Dorsolateral prefrontal cortex (tissue), 122 donors: ENCODE measurements at places on chromosomes 5 and 9.

- peak; percentile 46 for DNase-seq
These were observed 112.6 kb downstream of the TMC1 start for GRCh38 chr9:72633966-72634365.

- DNase-seq, result no peak
These were observed 580.5 kb downstream of the TLE1 start for GRCh38 chr9:81108821-81109220.

DNA sequence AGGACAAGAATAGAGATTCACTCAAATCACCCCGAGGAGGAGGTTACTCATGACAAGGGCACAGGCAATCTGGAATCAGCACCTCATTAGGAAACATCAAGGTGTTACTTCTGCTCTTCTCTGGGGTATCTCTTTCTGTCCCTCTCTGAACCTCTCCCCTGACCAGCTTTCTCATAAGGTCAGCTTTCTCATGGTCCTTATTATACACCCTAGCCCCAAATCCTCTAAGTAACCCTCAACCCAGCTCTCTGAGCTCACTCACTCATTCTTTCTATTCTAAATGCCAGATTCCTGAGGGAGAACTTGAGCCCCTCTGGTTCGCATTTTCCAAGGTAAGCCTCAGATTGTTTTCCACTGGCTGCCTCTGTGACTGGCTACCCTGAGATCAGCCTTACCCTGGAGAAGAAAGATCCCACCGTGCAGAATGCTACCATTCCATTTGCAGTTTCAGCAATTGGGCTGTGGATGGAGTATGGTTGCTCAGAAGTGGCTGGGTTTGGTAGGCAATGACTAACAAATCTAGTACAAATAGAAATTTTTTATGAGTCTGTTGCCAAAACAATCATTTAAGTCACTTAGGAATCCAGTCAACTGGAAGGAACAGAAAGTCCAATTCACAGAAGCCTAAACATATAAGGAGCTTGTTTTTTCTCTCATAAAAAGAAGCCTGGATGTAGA, 9.0 kb upstream of the TIMD4 start:
- no peak for DNase-seq

DNA sequence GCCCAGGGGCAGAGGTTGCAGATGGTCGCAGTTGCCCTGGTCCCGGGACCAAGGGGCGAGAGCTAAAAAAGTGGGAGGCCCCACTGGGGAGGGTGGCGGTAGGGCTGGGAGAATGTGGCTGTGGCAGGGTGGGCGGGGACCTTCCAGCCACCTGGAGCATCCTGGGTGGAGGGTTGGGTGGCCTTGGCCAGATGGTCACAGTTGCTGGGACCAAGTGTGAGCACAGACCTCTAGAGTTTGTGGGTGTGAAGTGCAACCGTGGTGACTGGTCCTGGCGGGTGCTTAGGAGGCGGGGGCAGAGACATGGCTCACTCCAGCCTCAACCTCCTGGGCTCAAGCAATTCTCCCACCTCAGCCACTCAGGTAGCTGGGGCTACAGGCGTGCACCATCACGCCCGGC, 5.7 kb upstream of the TRAF2 start:
- DNase-seq, result no peak

GRCh38 chr9:115202960-115203751, 85.2 kb upstream of the TNC start:
- DNase-seq, result no peak

DNA sequence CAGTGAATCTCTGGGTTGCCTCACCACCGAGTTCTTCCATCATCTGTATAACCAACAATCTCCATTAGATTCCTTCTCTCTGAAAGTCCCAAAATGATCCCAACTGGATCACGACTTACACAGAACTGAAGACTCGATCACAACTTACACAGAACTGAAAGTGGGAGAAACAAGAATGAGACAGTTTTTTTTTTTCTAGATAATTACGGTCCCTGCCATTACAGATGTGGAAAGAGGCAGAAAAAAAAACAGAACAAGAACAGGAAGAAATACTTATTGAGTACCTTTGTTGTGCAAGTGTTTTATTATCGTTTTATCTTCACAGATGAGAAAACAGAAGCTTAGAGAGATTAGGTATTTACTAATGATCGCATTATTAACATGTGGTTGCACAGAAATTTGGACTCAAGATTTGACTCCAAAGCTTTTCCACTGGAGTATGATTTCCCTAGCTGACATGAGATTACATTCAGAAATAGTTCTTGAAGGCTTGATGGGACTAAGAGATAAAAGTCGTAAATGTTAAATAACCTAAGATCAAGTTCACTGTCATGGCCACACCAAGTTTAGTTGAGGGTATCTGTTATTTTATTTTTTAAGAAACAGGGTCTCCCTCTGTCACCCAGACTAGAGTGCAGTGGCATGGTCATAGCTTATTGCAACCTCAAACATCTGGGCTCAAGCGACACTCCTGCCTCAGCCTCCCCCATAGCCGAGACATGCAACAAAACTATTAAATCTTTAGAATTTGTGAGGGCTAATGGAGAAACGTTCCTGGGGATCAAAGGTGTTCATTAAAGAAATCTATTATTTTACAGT, 8.9 kb downstream of the PLK2 start:
- DNase-seq, result no peak

DNA sequence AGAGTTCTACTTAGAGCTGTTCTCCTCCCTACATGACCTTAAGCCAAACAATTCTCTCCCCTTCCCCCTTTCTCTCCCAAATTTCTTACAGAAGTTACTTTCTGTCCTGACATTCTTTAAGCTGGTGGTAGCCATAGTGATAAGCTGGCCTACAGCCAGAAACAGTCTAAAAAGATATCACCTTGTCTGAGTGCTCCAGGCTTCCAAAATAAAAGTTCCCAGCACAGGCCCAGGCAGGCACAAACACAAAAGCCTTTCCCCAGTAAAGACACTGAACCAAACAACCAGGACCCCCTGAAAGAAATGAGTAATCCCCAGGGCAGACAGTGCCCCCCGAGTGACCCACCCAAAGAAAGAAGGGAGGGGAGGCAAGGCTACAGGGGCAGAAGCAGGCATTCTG, 19.2 kb downstream of the SIL1 start:
- DNase-seq, result no peak

- DNase-seq, result no peak
These were observed 43.4 kb upstream of the N4BP3 start for GRCh38 chr5:178069909-178070308.

DNA sequence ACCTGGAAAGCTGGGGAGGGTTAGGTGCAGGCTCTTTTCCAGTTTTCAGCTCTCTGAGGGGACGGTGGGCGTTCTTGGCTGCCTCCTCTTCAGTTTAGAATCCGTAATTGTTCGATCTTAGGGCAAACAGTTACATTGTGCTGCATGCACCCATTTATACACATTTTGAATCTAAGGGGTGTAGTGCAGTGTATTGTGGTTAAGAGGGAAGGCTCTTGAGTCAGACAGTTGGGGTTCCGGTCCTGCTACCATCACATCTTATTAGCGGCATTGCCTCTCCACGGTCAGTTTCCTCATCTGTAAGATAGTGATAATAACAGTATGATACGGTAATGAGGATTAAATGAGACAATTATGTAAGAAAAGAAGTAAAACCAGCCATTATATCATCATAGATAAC, 625 bp downstream of the EXOSC2 start:
- DNase-seq, result no peak

- DNase-seq, result no peak
These were observed 2177.9 kb upstream of the C9orf72 start for GRCh38 chr9:29751226-29751625.

DNA sequence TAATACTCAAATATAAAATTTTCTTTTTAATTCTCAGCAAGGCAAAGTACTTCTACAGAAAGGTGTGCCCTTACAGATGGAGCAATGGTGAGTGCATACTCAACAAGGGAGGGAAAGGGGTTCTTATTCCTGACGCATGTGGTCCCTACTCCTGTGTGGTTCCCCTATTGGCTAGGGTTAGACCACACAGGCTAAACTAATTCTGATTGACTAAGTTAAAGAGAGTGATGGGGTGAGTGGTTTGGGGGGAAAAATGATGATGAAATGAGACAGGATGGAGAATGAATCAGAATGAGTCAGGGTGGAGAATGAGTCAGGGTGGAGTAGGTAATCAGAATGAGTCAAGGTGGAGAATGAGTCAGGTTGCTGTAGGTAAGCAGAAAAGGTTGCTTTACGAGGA, 22.9 kb upstream of the HMGCS1 start:
- DNase-seq, result no peak

- no peak for DNase-seq
These were observed 292.8 kb downstream of the ARHGEF28 start for GRCh38 chr5:73918791-73919221.

DNA sequence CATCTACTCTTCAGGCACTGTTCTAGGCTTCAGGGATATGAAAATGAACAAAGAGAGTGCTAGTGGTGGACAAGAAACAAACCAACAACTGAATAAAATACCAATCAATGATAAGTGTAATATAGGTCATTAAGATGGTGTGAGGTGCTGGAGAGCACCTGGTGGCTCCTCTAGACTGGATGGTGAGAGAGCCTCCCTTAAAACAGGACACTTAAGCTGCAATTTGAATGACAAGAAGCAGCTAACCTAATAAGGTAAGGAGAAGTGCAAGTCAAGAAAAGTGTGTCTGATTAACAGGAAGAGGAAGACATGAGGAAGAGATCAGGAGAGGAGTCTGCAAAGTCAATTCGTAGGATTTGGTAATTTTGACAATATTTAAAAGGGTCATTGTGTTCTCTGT, 23.1 kb downstream of the JAKMIP2 start:
- DNase-seq, result no peak

- DNase-seq, result no peak
These were observed 42.8 kb upstream of the PARP8 start for GRCh38 chr5:50623666-50624065.

- peak; percentile 5 for DNase-seq
These were observed 92.6 kb downstream of the C9orf152 start for GRCh38 chr9:110115341-110115820.

DNA sequence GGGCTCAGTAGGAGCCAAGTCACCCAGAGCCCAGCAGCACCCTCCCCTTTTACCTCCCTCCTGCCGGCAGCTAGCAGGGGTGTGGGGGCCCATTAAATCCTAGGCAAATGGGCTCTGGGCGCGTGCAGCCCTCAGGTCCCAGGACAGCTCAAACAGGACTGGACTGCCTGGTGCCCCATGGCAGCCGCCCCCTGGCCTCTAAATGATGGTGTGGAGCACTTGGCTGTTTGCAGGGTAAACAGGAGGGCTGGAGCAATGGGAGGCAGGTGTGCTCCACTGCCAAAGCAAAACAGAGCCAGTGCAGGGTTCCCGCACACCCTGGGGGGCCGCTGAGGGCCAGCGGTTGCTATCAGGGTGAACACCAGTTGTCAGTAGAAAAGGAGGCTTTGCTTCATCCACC, 55.9 kb upstream of the C5orf58 start:
- DNase-seq, result no peak
